ENCODE measurements at places on chromosomes 1 and 21.

- DNase-seq: no peak
Observed at GRCh38 chr1:117537291-117537920, 68.4 kb upstream of the TENT5C start.

GRCh38 chr21:15332572-15332971 lies 267.8 kb upstream of the NRIP1 start:
- no peak for DNase-seq

- no peak for DNase-seq
Observed at GRCh38 chr21:34112316-34113033, 39.1 kb downstream of the MRPS6 start.

GRCh38 chr1:117613249-117613968 lies 7.6 kb downstream of the TENT5C start:
- DNase-seq: no peak

- DNase-seq: no peak
Observed at GRCh38 chr1:86708920-86709319, 4.5 kb downstream of the SH3GLB1 start.

GRCh38 chr1:246425139-246425794 lies 81.8 kb downstream of the SMYD3 start:
- DNase-seq: no peak

- DNase-seq: no peak
Observed at GRCh38 chr1:45038661-45039364, 26.8 kb downstream of the UROD start.
